NB4 (cell line): ENCODE measurements at places on chromosomes 4 and X.

GRCh38 chr4:16721613-16722291 is 176.7 kb downstream of the LDB2 start:
- no peak for DNase-seq

GRCh38 chrX:65300104-65300809 is 234.3 kb downstream of the LAS1L start:
- peak; percentile 3 for DNase-seq

GRCh38 chrX:150897421-150898320 is 797 bp downstream of the CD99L2 start:
- peak; percentile 43 for DNase-seq

- no peak for DNase-seq
Observed at GRCh38 chr4:7819446-7819845, 120.2 kb downstream of the AFAP1 start.

- no peak for DNase-seq
Observed at GRCh38 chr4:165505958-165506837, 127.4 kb downstream of the CPE start.

- DNase-seq = no peak
Observed at GRCh38 chr4:157791236-157791635, 381.6 kb downstream of the GASK1B start.

DNA sequence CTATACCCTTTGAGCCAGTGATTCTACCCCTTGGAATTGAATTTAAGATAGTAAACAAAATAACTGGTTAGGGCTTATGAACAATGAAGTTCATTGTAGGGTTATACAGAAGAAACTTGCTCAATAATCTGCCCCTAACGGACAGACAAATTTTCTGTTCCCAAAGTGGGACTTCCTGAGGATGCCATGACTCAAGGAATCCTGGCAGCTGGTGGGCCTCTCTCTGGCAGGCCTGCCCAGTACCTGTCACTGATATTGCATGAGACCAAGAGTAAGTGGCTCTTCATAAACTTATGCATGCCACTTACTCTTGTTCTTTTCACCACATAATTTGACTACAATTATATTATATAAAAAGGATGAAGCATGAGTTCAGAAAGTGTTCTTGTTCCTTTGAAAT is 41.5 kb downstream of the GPRIN3 start:
- no peak for DNase-seq

- DNase-seq = no peak
Observed at GRCh38 chrX:150034788-150035187, 96.5 kb upstream of the EOLA2 start.

GRCh38 chr4:190014771-190015537 is 12.1 kb downstream of the FRG2 start:
- DNase-seq = no peak

DNA sequence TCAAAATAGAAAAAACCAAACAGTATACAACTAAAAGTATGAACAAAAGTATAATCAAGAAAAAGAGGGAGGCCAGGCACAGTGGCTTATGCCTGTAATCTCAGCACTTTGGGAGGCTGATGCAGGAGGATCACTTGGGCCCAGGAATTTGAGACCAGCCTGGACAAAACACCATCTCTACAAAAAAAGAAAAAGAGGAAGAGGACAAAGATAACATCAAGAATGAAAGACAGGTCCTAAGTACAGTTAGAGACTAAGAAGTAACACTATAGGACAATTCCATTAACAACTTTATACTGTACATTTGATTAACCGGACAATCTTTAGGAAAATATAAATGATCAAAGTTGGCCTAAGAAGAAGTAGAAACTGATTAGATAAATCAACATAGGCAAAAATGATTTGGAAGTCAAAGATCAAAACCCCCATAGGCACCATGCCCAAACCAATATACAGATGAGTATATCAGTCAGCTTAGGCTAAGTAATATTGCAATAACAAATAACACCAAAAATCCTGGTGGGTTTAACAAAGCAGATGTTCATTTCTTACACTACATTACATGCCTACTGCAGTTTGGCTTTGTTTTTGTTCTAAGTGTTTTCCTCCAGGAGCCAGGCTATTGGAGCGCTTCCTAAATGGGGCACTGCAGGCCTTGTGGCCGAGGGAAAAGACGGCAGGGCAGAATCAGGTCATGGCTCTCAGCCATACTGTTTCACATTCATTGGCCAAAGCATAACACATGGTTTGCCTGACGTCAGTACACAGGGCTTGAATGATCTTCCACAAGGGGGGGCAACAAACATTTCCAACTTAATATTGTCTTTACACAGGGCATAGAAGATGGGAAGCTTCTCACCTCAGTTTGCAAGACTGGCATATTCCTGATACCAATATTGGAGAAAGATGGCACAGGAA is 42.2 kb upstream of the HGFAC start:
- DNase-seq = peak; percentile 39

DNA sequence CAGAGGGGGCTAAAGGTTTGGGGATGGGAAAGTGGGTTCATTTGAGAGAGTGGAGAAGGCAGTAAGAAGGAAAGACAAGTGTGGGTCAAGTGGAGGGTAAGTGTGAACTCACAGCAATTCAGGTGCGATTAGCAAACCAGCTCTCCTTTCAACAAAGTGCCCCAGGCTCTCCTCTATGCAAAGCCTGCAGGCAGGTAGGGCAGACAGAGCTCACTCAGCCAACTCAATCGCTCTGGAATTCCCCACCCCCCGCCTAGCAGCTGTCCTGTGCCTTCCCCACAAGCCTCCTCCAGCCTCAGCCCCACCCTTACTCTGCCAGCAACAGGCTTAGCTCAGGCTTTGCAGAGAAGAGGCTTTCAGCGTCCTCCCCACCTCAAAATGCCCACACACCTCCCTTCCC is 14.8 kb upstream of the MAMLD1 start:
- DNase-seq = no peak

DNA sequence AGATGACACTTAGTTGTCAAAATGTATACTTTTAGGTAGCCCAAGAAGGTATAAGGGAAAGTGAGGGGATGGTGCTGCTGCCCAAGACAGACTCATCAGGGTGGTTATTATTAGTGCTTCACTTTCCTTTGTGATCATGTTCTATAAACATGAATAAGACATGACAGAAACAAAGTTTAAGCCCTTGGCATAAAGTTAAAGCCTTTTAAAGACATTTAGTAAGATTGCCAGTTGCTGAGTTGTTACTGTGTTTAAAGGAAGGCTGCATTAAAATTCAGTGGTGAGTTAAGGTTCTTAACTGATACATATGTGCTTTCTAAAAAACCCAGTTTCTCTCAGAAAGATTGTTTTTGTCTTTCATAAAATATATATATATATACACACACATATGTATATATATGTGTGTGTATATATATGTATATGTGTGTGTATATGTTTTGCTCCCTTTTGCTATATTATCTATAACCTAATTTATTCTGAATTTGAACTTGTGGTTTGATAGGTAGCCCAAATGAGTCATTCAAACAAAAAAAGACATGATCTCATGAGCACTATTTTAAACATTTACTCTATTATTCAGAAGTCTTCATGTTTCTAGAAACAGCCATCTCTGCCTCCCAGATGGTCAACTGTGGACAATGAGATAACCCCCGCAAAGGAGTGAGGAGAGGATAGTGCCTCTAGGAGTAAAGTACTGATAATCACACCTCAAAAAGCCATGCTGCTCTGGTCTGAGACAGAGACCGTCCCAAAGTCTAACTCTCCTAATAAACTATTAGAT is 98.1 kb upstream of the OTUD4 start:
- no peak for DNase-seq

DNA sequence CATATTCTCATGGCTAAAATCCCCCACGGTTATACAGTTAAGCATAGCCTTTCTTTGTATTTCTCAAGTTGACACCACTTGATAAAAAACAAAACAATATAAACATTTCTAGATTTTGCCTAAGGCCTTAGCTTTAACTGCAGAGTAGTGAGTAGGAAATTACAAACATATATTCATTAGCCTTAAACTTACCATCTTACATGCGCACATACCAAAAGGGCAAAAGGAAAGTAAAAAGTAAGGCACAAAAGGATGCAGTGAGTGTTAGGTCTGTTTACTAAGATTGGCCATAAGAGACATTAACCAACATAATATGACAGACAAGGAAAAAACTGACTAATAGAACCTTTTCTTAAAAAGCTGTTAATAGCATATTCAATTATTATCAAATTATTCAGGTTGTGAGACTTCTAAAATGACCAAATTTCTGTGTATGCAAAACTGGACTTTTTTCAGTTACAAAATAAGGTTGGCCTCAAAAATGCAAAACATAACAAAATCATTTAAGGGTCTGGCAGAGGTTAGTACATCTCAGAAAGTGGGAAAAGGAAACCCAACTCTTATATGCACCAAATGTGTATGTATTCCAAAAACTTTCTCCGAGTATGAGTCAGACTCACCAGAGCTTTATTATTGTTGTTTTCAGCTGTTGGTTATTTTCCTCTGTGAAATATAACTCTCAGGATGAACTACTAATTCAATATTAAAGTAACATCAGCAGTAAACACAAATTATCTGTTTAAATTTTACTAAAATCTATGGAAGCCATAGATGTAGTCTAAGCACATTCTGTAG is 39.9 kb downstream of the SEPSECS start:
- no peak for DNase-seq

DNA sequence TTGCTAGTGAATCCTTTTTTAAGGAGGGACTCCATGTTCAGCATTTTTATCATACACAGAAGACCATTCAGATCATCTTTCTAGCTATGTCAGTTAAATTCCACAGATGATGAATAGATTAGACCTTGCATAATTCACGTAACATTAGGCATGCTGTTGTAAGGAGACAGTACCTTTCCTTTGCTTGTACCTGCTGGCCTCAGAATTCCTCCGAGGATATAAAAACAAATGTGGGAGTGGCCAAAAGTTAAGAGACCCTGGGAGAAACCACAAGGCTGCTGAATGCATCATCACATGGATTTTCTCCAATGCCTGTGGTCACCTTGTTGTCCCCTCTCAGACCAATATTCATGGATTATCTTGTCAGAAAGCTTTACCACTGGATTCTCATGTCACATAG is 201.4 kb downstream of the MAGEB17 start:
- DNase-seq = no peak

- DNase-seq = no peak
Observed at GRCh38 chrX:40078489-40079227, 19.1 kb downstream of the BCOR start.

DNA sequence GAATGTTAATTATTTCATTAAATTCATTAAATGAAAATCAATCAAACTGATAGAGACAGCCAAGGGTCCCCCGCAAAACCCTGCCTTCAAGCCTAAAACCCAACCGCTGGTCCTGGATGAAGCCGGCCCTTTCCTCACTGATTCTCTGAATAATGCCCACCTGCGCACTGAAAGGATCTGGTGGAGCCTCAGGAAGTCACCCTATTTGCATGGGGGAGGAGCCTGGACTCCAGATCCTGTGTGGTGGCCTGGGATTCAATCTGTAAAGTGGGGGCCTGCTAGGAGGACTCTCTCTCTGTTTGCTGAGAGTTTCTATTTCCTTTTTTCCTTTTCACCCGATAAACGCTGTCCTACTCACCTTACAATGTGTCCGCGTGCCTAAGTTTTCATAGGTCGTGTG is 97.9 kb upstream of the ADAMTS3 start:
- no peak for DNase-seq

GRCh38 chrX:153564047-153564606 is 34.8 kb downstream of the CCNQ start:
- peak; percentile 81 for DNase-seq

GRCh38 chr4:139525414-139525813 is 30.6 kb downstream of the SETD7 start:
- DNase-seq = no peak

DNA sequence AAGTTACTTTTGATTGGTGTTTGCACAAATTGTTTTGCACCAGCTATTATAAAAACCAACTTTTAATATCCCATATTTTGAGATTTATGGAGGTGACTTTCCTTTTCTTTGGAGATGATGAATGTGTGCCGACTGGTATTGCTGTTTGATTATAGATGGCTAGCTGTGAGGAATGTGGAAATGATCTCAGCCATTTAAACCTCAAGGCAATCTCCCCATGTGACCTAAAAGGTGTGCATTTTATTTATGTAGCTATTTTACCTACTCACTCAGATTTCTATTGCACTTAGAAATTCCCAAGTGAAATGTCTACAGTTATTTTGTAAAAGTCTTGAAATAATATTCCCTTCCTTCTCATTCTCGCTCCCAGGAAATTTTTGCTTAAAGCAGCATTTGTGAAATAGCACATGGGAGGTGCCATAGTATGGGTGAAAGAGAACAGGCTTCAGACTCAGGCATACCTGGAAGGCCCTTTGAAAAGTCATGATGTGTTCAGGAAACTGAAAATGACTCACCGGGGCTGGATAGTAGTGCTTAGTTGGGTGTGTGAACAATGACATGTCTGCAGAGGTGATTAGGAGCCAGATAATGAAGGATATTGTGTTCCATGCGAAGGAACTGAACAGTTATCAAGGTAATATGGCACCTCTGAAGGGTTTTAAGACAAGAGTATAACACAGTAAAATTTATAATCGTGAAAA is 247.6 kb downstream of the CBLL2 start:
- no peak for DNase-seq

DNA sequence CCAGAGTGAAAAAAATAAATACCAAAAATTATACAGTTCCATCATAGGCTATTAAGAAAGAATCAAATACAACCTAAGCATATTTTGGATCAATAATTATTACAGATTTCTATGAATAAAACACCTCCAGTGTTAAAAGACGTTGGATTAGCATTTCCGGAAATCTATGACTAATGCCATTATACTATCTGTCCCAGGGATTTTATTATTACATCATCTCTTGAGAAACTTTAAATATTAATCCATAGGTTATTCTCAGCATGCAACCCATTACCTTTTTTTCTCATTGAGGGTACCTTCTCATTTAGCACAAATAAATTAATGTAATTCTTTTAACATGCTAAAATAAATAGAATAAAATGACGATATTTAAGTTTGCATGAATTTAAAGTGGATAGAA is 44.6 kb downstream of the CXorf58 start:
- no peak for DNase-seq

- DNase-seq = no peak
Observed at GRCh38 chr4:7410446-7410845, 24.3 kb downstream of the PSAPL1 start.

- DNase-seq = no peak
Observed at GRCh38 chr4:52862639-52863161, 583 bp downstream of the RASL11B start.

DNA sequence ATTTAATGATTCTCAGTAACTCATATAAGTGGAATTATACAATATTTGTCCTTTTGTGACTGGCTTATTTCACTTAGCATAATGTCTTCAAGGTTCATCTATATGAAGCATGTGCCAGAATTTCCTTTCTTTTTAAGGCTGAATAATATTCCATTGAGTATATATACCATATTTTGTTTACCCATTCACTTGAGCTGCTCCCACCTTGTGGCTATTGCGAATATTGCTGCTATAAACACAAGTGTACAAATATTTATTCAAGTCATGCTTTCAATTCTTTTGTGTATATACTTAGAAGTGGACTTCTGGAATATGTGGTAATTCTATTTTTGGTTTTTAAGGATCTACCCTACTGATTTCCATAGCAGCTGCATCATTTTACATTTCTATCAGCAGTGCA is 219.1 kb downstream of the MID1 start:
- DNase-seq = peak; percentile 2

GRCh38 chr4:22850055-22850454 is 157.3 kb downstream of the GBA3 start:
- no peak for DNase-seq

GRCh38 chrX:97909245-97909644 is 1025.5 kb downstream of the RPA4 start:
- DNase-seq = peak; percentile 58

GRCh38 chr4:83686166-83686565 is 150.3 kb downstream of the GPAT3 start:
- peak; percentile 2 for DNase-seq

GRCh38 chr4:186825069-186825468 is 101.4 kb upstream of the FAT1 start:
- DNase-seq = no peak

- peak; percentile 46 for DNase-seq
Observed at GRCh38 chrX:120514236-120514635, 45.1 kb upstream of the LAMP2 start.
